Mesangial cell (primary cell): ENCODE measurements at places on chromosomes 3 and 15. TPM values are rescaled to one million over a fixed set of nuclear protein-coding genes. Genes with fewer than 3 reads are reported as not detected.

The RASGRP1 gene
- total RNA-seq, result 1.0 TPM in 1 of 2 replicates, not detected in the other

The DGKG gene
- 0.13 and 0.16 TPM in 2 replicates for total RNA-seq

The FOXL2 gene
- 0.13 and 0.16 TPM in 2 replicates for total RNA-seq

The GCNT3 gene
- total RNA-seq, result 1.6 TPM in 2 replicates

The SLC30A4 gene
- total RNA-seq, result 4.4 and 6.7 TPM in 2 replicates

The KCNMB3 gene
- total RNA-seq, result 0.65 and 1.5 TPM in 2 replicates

The PLSCR5 gene
- not detected in 2 replicates for total RNA-seq

The GTPBP8 gene
- 40.4 and 44.5 TPM in 2 replicates for total RNA-seq

The EXD1 gene
- total RNA-seq, result under 0.01 TPM in 1 of 2 replicates, not detected in the other

The MYL3 gene
- total RNA-seq, result 8.5 TPM in 1 of 2 replicates, not detected in the other

The PLIN1 gene
- total RNA-seq, result 0.13 TPM in 1 of 2 replicates, not detected in the other

The GOLGA6B gene
- not detected in 2 replicates for total RNA-seq

The GRK7 gene
- total RNA-seq, result not detected in 2 replicates

The TYRO3 gene
- 11.7 and 13.1 TPM in 2 replicates for total RNA-seq

The CHL1 gene
- total RNA-seq, result 5.2 TPM in 1 of 2 replicates, not detected in the other

The ZDHHC23 gene
- 0.98 and 5.5 TPM in 2 replicates for total RNA-seq

The SLC12A1 gene
- total RNA-seq, result under 0.01 and 0.25 TPM in 2 replicates

The NTRK3 gene
- total RNA-seq, result 0.13 TPM in 1 of 2 replicates, not detected in the other

The ZIC1 gene
- not detected in 2 replicates for total RNA-seq

The CPA3 gene
- total RNA-seq, result not detected in 2 replicates

The COL7A1 gene
- total RNA-seq, result 122 and 146 TPM in 2 replicates

The CCK gene
- not detected in 2 replicates for total RNA-seq

The SPATA12 gene
- total RNA-seq, result 0.13 and 0.16 TPM in 2 replicates

The INKA1 gene
- total RNA-seq, result 0.76 and 0.81 TPM in 2 replicates

The IL5RA gene
- total RNA-seq, result not detected in 2 replicates

The GOLGA8Q gene
- not detected in 2 replicates for total RNA-seq

The CHRFAM7A gene
- total RNA-seq, result 0.16 and 3.0 TPM in 2 replicates

The ACTC1 gene
- 0.65 TPM in 1 of 2 replicates, not detected in the other for total RNA-seq

The FGF12 gene
- total RNA-seq, result 0.38 and 0.98 TPM in 2 replicates

The SLC9C1 gene
- total RNA-seq, result not detected in 2 replicates

The LDHAL6B gene
- total RNA-seq, result not detected in 2 replicates

The IMPG2 gene
- total RNA-seq, result 0.13 and 0.16 TPM in 2 replicates

The CCR5 gene
- total RNA-seq, result not detected in 2 replicates

The COL6A5 gene
- under 0.01 and 0.89 TPM in 2 replicates for total RNA-seq

The MYLK gene
- total RNA-seq, result 98.6 and 155 TPM in 2 replicates

The LRRN1 gene
- total RNA-seq, result 1.1 and 1.6 TPM in 2 replicates

The TMEM212 gene
- total RNA-seq, result not detected in 2 replicates

The LAMB2 gene
- total RNA-seq, result 209 and 412 TPM in 2 replicates

The MFGE8 gene
- total RNA-seq, result 177 and 339 TPM in 2 replicates

The CP gene
- not detected in 2 replicates for total RNA-seq

The NOP10 gene
- total RNA-seq, result 201 and 295 TPM in 2 replicates

The FILIP1L gene
- 25.7 and 38.9 TPM in 2 replicates for total RNA-seq

The CYP1A2 gene
- total RNA-seq, result not detected in 2 replicates

The CCDC80 gene
- total RNA-seq, result 25.9 and 27.0 TPM in 2 replicates

The SEC61A1 gene
- total RNA-seq, result 218 and 291 TPM in 2 replicates

The GOLGA6L6 gene
- total RNA-seq, result not detected in 2 replicates

The IL17RE gene
- 1.1 and 4.6 TPM in 2 replicates for total RNA-seq

The CCRL2 gene
- total RNA-seq, result 0.33 TPM in 1 of 2 replicates, not detected in the other

The ZXDC gene
- total RNA-seq, result 16.3 and 31.4 TPM in 2 replicates

The ALDH1A2 gene
- 23.1 and 31.2 TPM in 2 replicates for total RNA-seq

The NOX5 gene
- 0.16 and 1.1 TPM in 2 replicates for total RNA-seq

The DUOX1 gene
- 0.51 TPM in 1 of 2 replicates, not detected in the other for total RNA-seq

The SH2D7 gene
- not detected in 2 replicates for total RNA-seq
